ENCODE measurements at places on chromosomes 6 and 20. TPM values are rescaled to one million over a fixed set of nuclear protein-coding genes. Genes with fewer than 3 reads are reported as not detected.

DNA sequence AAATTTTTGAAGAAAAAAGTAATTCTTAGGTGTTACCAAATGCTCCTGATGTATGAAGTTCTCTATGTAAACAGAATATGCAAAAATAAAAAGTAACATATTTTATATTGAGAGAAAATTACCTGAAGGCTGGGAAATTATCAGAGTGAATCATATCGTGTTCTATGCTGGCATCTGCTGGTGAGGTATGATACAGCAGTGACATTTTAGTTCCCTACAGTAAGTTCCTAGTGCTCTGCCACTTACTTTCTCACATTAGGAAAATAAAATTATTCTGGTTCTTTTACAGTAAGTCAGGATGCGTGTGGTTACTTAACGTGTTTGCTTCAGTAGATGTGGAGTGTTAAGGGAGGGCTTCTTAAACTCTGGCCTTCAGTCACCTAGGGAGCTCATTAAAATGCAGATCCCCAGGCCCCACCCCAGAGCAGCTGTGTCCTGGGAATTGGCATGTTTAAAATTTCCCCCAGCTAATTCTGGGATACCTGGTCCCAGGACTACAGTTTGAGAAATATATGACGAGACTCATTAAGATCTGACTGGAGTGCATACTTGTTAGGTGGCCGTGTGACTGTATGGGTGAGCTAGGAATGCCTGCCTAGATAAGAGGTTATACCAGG lies 3.2 kb downstream of the ACTR5 start:
- peak; percentile 32 for DNase-seq

GRCh38 chr6:134438837-134439236 lies 120.9 kb upstream of the SGK1 start:
- no peak for DNase-seq

- no peak for DNase-seq
Measured at GRCh38 chr6:143003676-143004075, 57.0 kb upstream of the AIG1 start.

DNA sequence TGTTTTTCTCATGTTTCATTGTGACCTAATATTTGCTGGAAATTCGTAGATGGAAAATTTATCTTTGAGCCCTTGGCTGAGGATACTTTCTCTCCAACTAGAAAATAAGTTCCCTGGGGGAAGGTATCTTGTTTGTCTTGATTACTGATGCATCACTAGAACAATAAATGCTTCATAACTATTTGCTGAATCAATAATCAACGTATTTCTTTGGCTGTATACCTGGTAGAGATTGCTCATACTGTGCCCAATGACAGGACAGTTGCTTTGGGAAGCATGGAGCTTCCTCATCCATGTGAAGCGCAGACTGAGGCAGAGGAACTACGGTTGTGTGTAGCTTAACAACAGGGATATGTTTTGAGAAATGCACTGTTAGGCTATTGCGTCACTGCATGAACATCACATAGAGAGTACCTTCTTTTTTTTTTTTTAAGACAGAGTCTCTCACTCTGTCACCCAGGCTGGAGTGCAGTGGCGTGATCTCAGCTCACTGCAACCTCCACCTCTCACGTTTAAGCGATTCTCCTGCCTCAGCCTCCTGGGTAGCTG lies 34.2 kb upstream of the RPN2 start:
- DNase-seq, result no peak

The TCF19 gene
- total RNA-seq, result 10.0 TPM

The HLA-DQA2 gene
- total RNA-seq, result 0.99 TPM

The CRISP2 gene
- not detected for total RNA-seq
